ENCODE measurements at places on chromosomes 11 and 22.

GRCh38 chr22:26953012-26953883 lies 295.9 kb downstream of the MIAT start:
- DNase-seq: no peak

- DNase-seq: no peak
These were observed 179.8 kb upstream of the MTMR2 start for GRCh38 chr11:96103721-96104120.

GRCh38 chr22:40620464-40621046 lies 16.0 kb downstream of the MRTFA start:
- no peak for DNase-seq

DNA sequence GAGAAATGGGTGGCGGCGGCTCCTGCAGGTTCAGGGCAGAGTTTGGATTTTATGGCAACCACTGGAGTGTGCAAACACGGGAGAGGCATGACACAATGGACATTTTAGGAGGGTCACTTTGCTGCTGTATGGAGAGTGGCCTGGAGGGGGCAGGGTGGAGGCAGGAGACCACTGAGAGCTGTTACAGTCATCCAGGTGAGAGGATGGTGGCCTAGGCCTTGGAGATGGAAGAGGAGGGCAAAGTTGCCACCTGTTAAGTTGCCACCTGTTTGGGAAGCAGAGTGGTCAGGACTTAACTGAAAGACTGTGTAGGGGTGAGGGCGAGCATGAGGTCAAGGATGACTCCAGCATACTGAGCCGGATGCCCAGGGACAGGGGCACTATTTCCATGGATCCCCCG lies 2.3 kb upstream of the RAD9A start:
- no peak for DNase-seq

DNA sequence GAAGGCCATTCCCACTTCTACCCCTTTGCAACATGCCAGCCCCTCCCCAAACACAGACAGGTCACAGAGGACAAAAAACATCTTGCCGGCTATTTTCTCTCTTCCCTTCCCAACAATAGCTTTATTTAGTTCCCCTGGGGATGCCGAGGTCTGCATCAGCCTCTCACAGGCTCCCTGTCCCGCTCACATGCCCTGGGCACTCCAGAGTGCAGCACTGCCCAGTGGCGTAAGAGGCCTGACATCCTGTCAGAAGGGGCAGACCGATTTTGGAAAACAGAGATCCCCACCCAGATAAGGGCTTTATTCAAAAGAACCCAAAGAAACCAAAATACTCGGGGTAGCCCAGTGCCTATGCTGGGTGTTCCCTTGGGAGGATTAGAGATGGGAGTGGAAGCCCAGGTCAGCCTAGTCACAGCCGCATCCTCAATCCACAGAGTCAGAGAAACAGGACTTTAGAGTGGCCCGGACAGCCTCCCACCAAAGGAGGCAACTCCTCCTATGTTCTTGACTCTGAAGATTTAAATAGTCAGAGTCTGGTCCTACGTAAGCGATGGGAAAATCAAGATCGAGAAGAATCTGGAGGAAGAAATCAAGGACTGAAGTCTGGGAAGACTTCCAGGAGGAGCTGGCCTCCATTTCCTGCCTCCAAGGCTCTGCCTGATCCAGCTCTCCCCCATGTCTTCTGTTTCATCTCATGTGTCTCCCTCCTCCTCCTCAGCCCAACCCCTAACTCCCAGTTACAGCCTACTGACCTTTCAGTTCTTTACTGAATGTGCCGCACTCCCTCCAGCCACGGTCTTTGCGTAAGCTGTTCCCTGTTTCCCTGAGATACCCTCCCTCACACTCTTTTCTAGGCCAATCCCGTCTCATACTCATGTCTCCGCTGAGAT lies 129.3 kb downstream of the FBXO7 start:
- DNase-seq: no peak

- DNase-seq: no peak
These were observed 11.9 kb downstream of the CD82 start for GRCh38 chr11:44577231-44577830.

GRCh38 chr11:72833811-72834493 lies 19.7 kb downstream of the ATG16L2 start:
- DNase-seq: no peak

- no peak for DNase-seq
These were observed 10.4 kb upstream of the AGBL2 start for GRCh38 chr11:47725442-47726117.

DNA sequence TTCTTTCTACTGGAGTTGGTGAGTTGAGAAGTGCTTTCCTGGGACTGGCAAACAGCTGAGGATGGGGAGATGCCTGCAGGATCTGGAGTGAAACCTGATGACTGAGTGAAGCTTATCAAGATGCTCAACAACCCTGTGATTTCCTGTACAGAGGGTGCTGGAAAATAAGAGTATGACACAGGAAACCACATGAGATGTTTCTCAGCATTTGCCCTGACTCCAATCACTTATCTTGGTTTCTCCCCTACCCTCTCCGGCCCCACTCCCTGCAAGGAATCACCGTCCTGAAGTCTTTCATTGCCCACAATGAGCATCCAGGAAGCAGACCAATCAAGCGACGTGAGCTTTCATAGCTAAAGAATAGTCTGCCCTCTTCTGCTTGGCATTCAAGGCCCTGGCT lies at the start of gene MRGPRX2:
Gene MRGPRX2 (minus strand): TSS at position 89 of the 400 bp plus-strand sequence. CDS start 4,315 bp downstream, outside the sequence.
- no peak for DNase-seq

GRCh38 chr11:73399159-73399590 lies 23.0 kb downstream of the RELT start:
- DNase-seq: no peak

- DNase-seq: no peak
These were observed 8.2 kb downstream of the PDE2A start for GRCh38 chr11:72665911-72666472.

DNA sequence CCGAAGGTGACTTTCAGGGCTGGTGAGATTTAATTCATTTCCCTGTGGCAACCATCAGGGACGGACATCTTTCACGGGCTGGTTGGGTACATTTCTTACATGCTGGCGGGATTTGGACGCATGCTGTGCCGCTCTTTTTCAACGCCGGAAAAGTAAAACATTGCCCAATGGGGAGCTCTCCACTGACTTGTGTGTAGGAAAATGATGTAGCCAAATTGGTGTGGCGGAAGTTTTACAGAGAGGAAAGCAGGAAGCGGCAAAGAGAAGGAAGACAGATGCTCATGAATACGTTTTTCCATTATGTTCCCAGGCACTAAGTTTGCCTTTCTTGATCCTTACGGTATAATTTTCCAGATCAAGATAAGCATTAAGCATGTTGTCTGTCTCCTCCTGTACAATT lies 375.8 kb downstream of the NTM start:
- no peak for DNase-seq

DNA sequence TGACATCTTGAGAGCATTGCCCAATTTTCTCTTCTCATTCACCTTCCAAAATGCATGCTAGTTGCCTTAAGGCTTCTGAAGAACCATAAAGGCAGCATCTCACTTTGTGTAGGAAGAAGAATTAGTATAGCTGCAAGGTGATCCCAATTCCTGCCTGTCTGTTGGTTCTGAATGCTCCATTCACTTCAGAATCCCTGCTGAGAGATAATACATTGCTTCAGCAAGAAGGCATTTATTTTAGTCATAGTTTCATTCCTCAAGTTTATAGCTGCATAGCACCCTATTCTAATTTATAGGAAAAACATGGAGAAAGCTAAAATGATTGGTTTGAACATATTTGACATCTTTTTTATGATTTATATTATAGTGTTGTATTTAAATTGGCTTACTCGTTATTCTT lies 181.3 kb downstream of the METTL15 start:
- no peak for DNase-seq

DNA sequence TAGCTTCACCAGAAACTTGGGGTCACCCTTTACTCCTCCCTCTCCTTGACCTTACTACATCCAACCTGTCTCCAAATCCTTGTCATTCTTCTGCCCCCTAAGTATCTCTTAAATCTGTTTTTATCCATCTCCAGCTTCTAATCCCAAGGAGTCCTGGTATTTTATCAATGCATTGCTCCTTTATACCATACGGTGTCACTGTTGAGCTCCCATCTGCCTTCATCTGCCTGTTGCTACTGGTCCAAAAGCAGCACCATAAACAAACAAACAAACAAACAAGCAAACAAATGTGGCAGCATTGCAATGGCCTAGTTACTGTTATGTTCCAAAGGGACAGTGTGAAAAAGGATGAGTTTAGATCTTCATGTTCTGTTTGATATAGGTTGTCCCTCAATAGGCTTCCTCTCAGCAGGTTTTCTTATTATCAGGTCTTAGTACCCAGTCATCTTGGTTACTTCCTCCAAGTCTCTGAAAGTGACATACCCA lies 34.2 kb downstream of the DNHD1 start:
- DNase-seq: no peak

GRCh38 chr22:39524089-39524752 lies 3.9 kb downstream of the ATF4 start:
- no peak for DNase-seq

DNA sequence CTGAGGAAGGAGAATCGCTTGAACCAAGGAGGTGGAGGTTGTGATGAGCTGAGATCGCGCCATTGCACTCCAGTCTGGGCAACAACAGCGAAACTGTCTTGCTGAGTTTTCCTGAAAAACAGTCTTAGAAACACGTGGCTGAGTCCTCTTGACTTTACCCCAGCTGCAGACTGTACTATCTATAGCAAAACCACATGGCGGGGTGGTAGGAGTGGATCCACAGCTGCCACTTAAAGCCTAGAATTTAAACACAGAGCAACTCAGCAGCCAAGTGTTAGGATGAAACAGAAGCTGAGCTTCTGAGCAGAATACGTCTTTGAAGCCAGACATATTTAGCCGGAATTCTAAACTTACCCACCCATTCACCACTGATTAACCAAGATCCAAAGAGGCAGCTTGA lies 14.1 kb downstream of the PATZ1 start:
- no peak for DNase-seq

DNA sequence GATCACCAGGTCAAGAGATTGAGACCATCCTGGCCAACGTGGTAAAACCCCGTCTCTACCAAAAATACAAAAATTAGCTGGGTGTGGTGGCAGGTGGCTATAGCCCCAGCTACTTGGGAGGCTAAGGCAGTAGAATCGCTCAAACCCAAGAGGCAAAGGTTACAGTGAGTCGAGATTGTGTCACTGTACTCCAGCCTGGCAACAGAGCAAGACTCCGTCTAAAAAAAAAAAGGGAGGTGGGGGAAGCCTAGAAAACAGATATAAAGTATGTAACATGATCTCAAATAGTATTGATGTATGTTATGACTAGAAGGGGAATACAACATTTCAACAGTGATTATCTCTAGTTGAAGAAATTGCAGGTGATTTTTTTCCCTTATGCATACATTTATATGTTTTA lies 61.4 kb downstream of the SLC1A2 start:
- no peak for DNase-seq

GRCh38 chr22:24482575-24482974 lies 12.6 kb upstream of the UPB1 start:
- DNase-seq: no peak

GRCh38 chr11:98600786-98601773 lies 419.7 kb upstream of the CNTN5 start:
- DNase-seq: no peak

DNA sequence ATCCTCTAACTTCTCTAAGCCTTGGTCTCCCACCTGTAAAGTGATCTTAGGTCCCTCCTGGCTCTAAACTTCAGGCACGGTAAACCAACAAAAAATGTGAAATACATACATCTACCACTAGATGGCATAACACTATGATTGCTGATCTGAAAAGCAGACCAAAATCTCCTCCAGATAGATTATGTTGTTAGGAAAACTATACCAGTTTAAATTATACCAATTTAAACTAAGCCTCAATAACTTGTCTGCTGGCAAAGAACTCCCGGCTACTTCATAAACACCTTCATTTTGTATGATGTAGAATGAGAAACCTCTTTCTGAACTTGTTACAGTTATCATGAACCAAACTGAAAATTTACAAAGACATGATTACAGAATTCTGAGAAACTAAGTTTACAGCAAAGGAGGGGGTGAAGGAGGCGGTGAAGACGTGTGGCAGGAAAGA lies 85.9 kb downstream of the SBF2 start:
- no peak for DNase-seq

DNA sequence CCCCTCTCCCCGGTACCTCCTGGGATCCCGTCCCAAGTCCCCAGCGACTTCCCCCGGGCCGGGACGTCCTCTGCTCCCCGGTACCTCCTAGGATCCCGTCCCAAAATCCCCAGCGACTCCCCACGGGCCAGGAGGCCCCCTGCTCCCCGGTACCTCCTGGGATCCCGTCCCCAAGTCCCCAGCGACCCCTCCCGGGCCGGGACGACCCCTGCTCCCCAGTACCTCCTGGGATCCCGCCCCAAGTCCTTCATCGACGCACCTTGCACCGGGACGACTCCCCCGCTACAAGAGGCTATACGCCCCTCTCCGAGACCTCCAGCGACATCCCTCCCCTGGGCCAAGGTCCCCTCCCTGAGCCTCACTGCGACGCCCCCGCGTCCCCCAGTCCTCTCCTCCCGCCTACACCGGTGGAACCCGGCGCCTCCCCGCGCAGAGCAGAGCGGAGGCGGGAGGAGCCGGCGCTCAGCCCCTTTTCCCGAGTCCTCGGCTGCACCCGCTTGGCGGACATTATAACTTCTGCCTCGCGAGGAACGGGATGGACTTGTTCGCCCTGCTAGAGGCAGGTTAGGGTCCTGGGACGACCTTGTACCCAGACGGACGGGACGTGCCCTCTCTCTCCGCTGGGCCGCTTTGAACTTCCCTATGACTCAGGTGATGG lies 912 bp downstream of the KREMEN1 start:
- no peak for DNase-seq

GRCh38 chr11:7281079-7281478 lies 29.4 kb downstream of the SYT9 start:
- no peak for DNase-seq

DNA sequence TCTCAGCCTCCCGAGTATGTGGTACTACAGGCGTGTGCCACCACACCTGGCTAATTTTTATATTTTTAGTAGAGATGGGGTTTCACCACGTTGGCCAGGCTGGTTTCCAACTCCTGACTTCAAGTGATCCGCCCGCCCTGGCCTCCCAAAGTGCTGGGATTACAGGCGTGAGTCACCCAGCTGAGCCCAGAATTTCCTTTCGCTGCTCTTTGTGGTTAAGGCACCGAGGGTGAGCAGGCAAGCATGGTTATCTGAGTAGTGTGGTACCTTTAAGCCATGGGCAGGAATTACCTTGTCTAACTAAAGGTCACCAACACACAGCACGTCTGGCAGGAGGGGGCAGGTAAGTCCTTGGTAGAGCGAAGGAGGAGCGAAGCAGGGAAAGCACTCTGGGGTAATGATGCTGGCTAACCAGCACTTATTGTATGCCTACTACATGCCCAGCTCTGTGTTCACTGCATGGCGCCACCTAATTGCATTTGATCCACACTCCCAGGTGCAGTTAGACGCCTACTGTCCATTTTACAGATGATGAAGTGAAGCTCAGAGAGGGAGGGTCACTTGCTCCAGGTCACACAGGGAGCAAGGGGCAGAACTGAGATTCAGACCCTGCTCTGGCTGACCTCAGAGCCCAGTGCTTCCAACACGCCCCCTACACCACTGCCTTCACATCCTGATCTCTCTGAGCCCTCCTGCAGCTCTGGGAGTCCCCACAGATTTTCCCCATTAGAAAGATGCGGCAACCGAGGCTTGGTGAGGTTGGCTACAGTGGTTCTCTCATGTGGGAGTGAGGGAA lies 45.7 kb downstream of the TRIOBP start:
- DNase-seq: no peak
